Umbilical cord (tissue), 2 donors: ENCODE measurements at places on chromosomes 2 and 18.

DNA sequence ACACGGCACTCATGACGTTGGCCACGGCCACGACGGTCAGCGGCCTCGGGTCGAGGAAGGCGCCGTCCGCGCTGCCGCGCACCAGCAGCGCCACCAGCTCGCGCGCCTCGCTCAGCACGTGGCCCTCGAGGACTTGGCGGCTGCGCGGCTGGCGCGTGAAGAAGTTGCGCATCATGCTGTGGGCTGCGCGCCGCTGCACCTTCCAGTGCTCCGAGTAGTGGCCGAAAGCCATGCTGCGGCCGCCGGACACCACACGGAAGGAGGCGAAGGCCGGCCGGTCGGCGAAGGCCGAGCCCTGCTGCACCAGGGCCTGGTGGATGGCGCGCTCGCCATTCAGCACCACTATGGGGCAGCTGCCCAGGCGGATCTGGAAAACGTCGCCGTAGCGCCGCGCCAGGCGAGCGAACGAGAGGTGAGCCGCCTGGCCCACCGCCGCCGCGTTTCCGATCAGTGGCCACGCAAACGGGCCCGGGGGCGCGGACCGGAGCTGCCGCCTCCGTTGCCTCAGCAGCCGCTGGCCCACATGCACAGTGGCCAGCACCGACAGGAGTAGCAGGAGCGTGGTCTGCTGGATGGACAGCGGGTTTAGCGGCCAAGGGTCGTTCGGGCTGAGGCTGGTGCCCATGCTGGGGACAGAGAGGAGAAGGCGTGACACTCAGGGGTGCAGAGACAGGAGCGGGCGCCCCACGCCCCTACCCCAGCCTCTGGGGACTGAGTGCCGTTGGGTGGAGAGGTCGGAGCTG, 1.0 kb downstream of the CYP1B1 start:
- DNase-seq: no peak

DNA sequence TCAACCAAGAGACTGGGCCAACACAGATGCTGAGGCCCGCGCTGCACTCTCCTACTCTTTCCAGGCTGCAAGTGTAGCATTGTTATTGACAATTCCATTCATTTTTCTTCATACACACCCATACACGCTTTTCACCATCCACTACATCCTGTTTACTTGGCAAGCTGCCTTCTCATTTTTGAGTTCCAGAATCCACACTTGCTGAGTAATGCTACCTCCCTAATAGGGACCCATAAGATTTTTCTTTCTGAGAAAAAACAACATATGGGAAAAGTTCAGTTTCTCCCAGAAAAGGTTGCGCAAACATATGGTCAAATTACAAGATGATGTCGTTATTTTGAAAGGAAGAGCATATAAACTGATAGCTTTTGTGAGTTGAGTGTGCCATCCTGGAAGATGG, 3.3 kb upstream of the NETO1 start:
- no peak for DNase-seq

GRCh38 chr18:11985586-11985985, 4.3 kb downstream of the IMPA2 start:
- DNase-seq: no peak

- DNase-seq: no peak
Observed at GRCh38 chr2:159738509-159739390, 26.4 kb downstream of the MARCHF7 start.

GRCh38 chr18:76903386-76903785, 81.0 kb downstream of the ZNF236 start:
- DNase-seq: no peak

DNA sequence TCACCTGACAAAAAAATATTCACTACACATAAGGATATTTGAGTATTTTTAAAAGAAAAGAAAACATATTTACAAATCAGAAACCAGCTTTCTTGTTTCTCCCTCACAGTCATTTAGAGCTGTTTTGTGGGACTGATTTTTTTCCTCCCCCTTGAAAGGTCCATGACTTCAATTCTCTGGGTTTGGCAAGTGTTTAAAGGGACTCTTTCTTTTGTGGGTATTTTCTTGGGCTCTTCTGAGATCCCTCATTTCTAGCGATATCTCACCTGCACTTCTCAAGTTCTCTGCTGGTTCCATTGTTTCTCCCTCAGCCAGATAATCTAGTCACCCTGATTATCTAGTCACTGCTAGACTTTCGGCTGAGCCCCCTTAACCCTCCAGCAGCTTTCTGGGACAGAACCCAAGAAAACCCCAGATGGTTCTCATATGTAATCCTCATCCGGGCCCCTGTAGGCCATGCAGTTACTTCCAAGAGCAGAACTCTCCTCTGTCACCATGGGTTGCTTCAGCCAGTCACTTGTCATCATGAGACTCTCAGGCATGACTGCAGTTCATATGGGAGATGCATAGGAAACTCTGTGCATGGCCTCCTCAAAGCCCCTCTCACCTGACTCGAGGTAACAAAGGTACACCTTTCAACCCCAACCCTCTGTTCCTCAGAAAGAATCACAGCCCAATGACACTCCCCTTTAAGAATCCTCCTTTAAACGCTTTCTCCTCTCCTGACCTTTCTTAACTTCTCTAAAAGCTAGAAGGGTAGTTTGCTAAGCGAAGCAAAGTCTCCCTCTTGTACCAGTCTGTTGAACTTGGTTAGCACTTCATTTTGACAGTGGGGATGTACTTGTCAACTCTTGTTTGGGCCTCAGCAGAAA, 36.7 kb upstream of the ITGA4 start:
- no peak for DNase-seq

DNA sequence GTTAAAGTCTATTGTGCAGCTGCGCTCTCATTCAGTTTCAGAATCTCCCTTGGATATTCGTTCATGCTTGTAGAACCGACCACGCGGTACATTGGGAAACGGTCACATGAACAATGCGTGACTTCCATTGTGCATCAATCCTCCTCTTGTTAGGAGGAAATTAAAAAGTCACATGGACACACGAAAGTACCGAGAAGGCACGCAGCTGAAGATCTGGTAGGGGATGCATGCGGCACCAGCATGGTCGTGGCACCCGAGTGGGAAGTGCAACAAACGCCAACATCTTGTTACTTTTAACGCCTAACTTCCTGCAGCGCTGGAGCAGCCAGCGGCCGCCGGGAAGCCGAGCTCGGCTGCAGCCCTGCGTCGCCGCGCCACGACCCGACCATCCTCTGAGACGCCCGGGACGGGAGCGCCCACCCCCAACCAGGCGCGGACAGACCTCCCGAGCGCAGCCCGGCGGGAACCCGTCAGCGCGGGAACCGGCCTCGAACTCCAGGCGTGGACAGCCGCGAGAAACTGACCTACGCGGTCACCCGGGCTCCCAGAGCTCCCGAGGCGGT, 412 bp downstream of the OSBPL1A start:
- peak; percentile 70 for DNase-seq

DNA sequence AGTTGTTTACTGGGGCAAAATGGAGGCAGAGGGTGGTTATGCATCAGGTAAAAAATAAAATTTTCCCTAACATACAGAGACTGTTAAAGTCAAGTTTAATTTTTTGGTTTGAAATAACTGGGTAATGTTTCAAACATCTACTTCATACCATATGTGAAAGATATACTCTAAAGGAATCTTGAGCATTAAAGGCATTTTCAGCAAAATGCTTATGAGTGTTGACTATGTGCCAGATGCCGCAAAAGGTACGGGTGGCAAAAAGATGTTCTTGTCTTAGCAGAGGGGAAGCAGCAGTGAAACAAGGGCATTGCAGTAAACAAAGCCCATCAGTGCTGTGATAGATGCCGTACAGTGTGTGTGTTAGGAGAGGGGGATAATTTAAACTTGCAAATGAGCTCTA, 263.1 kb upstream of the ID2 start:
- peak; percentile 61 for DNase-seq

GRCh38 chr2:232927793-232928550, 57.9 kb downstream of the SNORC start:
- peak; percentile 7 for DNase-seq

DNA sequence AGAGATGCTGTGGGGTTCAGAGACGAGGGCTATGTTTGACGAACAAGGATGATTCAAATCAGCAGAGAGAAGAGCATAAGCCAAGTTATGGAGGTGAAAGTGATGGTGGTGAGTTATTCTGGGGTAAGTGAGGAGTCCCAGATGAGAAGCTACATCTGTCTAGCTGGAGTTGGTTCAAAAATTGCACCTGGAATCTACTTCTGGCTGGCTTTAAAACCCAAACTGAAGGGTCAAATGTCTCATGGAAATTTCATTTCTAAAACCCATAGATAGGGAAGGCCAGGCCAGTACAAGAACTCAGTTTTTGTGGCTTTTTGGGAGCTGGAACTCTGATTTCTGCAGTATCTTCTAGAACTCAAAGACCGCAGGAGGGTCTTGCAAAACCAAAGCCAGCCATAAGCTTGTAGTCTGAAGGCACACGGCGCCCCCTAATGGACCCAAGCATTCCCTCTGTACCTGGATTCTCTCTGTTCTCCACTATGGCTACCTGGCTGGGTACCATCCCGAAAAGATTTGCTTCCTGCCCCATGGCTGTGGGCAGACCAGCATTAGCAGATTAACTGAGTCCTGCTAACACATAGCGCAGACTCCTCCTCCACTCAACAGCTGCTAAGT, 229.1 kb upstream of the SLC14A2 start:
- DNase-seq: peak; percentile 21

DNA sequence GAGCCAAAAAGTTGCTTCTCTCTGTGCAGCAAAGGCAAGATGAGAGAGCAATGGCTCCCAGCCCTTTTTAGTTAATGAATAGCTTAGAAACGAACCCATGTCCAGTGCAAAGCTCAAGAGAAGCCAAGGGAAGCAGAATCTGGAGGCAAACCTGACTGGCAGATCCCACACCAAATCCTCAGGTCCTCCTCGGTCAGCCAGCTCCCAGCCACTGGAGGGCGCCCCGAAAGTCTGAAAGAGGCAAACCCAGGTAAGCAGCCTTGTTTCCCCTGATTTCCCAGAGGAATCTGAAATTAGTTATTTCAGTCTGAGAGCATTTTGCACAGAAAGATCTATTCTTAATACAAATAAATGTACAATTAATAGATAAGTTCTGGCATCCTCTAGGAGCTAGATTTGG, 71.3 kb upstream of the PID1 start:
- DNase-seq: no peak

GRCh38 chr18:67385455-67385854, 131.1 kb downstream of the DSEL start:
- DNase-seq: no peak

- DNase-seq: no peak
Observed at GRCh38 chr2:157053876-157054275, 203.6 kb upstream of the GALNT5 start.

- peak; percentile 13 for DNase-seq
Observed at GRCh38 chr2:43737097-43737854, 36.6 kb upstream of the DYNC2LI1 start.

GRCh38 chr18:54835944-54836343, 7.7 kb downstream of the RAB27B start:
- no peak for DNase-seq

- DNase-seq: no peak
Observed at GRCh38 chr2:74550231-74550630, 3.5 kb downstream of the LOXL3 start.

GRCh38 chr2:113079131-113079530, 11.4 kb downstream of the IL1F10 start:
- no peak for DNase-seq

GRCh38 chr2:9033385-9034168, 30.1 kb upstream of the MBOAT2 start:
- DNase-seq: no peak

DNA sequence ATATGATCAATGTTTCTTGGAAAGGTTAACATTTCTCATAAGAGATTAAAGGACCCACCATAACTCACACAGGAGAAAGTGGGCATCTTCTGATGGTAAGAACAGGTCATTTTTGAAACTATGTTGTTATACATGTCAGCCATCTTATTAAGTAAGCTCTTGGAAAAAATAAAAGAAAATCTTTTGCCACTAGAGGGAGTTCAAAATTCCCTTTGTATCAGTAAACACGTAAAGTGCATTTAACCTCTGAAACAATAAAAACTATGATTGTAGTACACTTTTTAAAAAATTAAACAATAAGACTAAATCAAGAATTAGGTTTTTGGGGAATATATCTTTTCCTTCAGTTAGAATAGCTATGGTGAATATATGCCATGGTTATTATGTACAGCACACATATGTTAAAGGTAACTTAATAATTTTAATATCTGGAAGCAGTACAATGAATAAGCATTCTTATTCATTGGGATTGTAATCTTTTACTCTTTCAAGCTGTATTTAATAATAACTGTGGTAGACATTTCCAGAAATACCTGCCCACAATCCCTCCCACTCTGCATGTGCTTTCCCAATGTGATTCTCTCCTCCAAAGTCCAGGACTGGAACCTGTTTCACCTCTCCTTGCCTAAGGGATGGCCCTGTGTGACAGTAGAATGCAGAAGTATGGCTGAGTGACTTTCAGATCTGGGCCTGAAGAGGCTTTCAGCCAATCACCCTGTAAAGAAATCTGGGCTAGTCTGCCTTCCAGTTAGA, 64.2 kb downstream of the RBMS1 start:
- DNase-seq: peak; percentile 69
